ENCODE measurements at places on chromosomes 12 and 14.

- DNase-seq = peak; percentile 89
Measured at GRCh38 chr12:57175428-57176138, 28.2 kb upstream of the LRP1-AS start.

- DNase-seq = no peak
Measured at GRCh38 chr12:6980075-6980474, 9.4 kb downstream of the EMG1 start.

DNA sequence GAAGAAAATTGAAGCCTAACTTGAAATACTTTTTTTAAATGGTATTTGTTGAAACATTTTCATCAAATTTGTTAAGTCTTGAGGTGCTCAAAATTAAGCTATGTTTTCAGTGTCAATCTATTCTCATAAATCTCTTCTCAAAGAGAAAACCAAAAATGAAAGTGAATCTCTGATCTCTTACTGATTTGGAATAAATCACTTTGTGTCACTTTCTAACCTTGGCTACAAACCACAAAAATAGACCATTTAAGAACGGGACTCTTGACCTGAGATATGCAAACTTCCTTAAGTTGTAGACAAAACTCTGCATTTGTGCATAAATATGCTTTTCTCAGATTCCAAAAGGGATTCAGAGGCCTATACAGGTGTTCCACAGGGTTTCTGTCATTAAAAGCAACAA is 192.9 kb downstream of the SEC23A start:
- DNase-seq = no peak

- no peak for DNase-seq
Measured at GRCh38 chr12:62705846-62706245, 229.1 kb downstream of the PPM1H start.

GRCh38 chr14:55965851-55966250 is 152.4 kb upstream of the PELI2 start:
- DNase-seq = no peak

DNA sequence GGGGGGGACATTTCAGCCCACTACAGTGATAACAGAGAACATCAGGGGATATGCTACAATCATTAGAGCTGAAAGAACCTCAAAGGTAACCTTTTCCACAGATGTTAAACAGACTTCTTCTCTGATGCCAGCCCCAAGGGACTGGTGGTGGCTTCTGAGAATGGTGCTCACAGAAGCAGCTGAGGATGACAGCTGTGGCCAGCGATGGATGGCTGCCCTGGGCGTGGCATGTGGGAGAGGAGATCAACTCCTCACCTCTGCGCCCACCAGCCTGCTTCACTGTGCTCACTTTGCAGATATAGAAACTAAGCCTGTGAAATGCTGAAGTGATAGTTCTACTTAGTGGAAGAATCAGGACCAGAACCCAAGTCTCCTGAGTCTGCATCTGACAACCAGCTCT is 33.0 kb downstream of the FOXN3 start:
- DNase-seq = no peak

DNA sequence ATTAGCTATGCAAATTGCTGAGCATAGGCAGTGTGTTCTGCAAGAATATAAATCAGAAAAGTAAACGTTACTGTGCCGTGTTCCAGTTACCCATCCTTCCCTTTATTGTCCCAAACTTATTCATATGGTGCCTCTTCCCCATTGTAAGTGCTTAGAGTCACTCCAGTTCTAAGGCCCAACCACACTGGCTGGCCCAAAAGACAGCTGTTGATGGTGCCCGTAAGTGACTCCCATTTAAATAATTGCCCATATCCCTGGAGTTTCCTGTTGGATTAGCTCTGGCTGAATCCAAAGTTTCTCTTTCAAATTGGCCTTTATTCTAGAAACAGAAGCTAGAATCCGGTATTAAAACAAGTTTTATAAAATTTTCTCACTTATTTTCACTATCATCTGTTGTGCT is 400.1 kb upstream of the DDHD1 start:
- DNase-seq = no peak

DNA sequence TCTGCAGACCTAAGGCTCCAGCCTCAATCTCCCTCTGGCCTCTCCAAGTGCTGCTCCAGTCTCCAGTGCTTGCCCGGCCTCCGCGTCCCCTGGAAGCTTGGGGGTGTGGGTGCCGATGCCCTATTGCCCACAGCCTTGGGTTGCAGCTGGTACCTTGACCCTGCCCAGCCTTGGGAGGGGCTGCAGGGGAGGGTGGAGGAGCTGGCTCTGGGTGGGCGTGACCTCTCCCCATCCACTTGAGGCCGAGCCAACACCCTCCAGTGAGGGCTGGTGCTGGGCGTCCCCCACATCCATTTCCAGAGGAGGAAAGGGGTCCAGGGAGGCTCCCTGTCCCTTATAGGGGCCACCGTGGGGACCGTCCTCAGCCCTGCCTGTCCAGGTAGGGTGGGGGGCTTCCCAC is 24.1 kb downstream of the KIF26A start:
- no peak for DNase-seq

DNA sequence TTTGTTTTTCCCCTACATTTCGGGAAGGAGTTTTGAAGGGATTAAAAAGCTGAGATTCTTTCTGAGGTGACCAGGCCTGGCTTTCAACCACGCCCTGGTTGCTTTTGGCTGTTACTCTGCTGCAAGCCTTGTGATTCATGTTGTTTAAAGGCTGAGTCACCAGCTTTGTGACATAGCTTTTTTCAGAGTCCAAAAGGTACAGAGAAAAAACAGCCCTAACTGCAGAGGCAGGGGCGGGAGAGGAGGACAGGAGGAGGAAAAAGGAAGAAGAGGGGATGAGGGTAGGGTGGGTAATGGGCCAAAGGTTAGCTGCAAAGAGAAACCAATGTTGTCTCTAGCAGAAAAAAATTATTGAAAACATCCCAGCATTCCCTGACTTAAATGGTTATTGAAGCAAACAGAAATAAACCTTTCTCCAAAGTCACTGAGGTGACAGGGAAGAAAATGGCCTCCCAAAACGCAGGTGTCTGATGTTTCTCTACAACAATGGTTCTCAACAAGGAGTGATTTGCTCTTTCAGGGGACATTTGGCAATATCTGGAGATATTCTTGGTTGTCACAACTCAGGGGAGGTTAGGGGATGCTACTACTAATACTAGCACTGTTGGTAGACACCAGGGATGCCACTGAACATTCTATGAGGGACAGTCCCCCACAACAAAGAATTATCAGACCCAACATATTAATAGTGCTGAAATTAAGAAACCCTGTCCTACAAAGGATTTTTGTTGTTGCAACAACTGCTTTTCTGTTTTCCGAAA is 2.1 kb upstream of the UBC start:
- DNase-seq = peak; percentile 91

DNA sequence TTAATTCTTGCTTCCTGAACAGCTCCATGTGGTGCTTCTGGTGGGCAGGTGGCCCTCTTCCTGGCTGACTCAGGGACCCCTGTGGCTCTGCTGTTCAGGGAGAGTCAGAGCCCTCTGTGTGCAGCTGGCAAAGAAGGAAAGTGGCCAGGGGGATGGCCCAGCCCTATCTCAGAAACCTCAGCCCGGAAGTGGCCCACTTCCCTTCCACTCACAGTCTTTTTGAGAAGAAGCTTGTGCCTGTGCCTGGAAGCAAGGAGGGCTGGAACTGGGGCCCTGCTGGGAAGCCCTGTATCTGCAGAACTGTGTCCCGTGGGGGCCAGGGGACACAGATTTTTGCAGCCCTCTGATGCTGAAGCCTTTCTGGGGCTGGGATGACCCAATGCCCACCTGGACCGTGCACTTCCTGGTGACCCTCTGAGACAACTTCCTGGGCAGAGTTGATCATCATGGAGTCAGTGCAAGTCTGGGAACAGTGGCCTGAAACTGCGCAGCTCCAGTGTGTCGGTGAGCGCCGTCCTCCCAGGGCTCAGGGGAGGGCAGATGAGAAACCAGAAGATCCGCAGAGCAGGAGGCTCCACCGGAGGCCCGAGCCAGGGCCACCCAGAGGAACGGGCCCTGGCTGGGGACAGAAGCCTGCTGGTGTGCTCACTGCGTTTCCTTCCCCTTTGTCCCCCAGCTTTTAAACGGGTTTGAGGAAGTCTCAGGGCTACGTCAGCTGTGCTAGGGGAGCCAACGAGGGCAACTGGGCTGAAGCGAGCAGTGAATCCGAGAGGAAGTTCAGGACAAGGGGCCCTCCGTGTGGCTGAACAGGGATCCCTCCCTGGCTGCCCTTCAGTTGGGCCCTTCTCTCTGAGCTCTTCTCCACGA is 217.4 kb upstream of the RTL1 start:
- peak; percentile 72 for DNase-seq

DNA sequence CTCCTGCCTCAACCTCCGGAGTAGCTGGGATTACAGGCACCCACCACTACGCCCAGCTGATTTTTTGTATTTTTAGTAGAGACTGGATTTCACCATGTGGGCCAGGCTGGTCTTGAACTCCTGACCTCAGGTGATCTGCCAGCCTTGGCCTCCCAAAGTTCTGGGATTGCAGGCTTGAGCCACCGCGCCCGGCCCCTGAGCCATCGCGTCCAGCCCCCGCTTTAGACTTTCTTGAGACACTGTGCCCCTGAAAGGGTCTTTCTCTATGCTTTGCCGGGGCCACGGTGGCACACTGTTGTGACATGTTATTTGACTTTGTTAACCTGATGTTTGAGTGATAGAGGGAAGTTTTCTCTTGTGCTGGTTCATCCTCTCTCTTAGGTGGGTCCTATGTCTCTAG is 186.4 kb downstream of the BTG1 start:
- DNase-seq = no peak

DNA sequence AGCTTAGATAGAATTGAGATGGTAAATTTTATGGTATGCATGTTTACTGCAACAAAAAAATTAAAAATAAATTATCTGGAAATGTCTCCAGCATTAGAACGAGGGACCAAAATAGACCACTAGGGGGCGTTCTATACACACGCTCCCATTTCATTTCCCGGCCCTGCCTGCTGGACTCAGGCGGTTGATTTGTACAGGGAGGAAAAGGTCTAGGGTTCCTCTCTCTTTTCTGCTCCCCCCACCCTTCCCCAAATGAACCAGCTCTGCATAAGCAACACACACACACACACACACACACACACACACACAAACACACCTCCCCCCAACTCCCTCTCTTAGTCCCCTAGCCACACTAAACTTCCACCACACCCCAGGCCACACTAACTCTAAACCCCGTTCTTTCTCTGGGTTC is 7.8 kb upstream of the DTX1 start:
- DNase-seq = no peak

DNA sequence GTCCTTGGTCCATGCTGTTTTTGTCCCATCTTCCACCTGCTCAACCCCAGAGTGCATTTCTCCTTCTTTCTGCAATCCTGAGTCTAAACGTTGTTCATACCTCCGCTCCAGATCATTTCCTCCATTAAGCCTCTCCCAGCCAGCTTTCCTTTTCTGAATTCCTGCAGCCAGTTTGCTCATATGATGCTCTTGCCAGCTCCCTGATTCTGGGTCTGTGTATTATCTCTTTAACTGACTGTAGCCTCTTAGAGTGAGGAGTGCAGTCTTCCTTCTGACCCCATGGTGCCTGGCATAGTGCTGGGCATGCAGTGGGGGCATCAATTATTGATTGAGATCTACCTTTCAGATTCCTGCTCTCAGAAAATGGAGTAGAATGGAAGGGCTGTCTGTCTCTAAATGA is 11.5 kb upstream of the TBPL2 start:
- DNase-seq = no peak

DNA sequence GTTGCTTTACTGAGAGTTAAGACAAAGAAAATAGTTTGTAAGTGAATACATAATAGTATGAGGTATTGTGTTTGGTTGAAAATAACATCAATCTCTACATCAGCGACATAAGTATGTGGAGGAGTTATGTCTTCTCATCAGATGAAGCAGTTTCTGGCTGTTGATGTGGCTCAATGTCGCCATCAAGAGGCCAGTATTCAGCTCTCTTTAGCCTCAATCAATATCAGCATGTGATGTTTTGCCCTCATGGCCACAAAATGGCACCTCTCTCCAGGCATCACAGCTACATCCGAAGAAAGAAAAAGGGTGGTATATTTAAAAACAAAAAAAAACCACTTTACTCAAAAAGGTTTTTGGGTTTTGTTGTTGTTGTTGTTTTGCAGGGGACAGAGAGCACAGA is 302.3 kb upstream of the TMEM132C start:
- no peak for DNase-seq

DNA sequence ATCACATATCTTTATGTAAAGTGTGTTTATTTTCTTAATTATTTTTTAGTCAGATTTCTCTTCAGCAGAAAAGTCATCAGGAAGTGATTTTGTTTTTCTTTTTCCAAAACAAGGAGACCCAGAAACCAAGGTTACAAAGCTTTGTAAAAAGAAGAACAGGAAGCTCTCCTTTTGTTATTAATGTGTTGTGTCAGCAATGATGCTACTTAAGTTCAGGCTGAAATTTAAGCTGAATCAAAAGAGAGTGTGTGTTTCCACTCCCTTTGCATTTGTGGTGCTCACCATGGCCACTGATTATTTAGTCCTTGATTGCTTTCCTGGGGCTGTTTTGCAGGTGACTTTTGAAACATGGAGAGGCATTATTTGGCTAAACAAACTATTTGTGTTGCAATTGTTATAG is 155.3 kb upstream of the ATP2B1 start:
- DNase-seq = no peak

- DNase-seq = no peak
Measured at GRCh38 chr12:1174659-1175058, 183.6 kb downstream of the ERC1 start.

DNA sequence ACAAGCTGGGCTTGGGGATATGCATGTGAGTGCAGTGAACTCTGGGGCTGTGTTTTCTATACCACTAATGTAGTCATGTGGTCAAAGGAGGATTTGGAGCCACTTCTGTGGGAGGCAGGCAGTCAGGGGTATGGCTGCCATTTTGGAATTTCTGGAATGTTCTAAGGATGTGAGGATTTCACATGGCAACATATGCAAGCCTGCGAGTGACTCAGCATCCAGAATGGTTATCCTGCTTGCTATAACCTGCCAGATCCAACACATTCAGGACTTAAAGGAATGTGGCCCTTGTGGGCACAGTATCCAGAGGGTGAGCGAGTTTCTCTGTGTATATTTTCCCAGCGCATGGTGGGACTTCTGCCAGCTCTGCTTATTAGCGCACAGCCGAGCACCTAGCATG is 249.2 kb upstream of the PWP1 start:
- DNase-seq = no peak

- no peak for DNase-seq
Measured at GRCh38 chr12:104763168-104763805, 194.8 kb downstream of the SLC41A2 start.

DNA sequence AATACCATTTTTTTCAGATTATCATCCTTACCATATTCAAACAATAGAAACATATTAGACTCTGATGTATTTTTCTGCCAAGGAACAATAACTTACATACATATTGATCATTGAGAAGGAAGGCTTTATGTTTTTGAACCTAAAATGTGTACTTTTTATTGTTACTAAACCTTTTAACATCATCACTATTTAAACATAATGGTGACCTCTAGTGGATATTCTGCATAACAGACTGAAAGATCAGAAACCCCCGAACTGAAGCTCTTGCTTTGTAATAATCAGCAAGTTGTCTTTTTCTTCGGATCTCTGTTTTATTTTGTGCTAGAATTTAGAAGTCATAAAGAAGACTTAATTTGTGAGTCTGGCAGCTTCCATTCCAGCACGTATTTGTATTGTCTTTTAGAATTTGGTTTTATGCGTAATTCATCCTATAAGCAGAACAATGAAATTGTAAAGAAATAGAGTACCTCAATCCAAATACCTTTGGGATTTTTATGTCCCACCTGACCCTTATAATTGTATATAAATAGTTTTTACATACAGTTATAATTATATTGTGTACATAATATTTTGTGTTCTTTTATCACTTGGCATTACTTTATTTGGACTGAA is 125.9 kb upstream of the ATF1 start:
- no peak for DNase-seq

GRCh38 chr12:102300824-102301461 is 103.3 kb upstream of the PMCH start:
- DNase-seq = no peak

Data from tibial artery (tissue), 4 donors.